DND-41 (cell line): ENCODE measurements at places on chromosomes 11 and 22.

GRCh38 chr11:11864803-11865202, 23.0 kb downstream of the USP47 start:
- DNase-seq = no peak

DNA sequence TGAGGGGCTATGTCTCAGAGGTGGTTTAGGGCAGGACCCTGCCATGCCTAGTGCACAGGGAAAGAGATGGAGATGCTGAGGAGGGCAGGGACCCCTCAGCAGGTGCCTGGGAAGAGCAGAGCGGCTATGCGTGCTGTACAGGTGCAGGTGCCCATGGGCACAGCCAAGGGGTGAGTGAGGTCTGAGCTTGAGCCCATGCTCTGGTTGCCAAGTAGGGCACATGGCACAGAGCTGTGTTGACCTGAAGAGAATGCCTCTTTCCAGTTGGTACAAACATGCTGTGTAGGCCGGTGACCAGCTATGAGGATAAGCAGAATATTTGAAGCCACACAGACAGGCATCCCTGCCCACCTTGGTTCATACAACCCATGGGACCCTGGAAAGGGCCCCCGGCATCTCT, 65.8 kb upstream of the NECTIN1 start:
- DNase-seq = no peak

DNA sequence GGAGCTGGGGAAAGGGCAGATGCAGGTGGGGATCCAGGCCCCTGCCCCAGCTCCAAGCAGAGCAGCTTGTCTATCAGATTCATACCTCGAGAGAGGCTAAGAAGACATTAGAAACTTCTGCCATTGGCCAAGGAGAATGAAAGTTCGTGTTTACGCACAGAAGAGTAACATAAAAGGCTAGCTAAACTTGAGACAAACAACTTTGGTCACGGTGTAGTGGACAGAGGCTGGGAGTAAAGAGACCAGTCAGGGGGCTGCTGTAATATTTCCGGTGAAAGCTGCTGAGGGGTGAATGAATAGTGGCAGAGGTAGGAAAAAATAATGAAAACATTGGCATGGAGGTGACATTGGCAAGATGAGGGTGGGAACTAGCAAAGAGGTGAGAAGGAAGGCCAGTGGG, 22.9 kb downstream of the PHF21B start:
- no peak for DNase-seq

DNA sequence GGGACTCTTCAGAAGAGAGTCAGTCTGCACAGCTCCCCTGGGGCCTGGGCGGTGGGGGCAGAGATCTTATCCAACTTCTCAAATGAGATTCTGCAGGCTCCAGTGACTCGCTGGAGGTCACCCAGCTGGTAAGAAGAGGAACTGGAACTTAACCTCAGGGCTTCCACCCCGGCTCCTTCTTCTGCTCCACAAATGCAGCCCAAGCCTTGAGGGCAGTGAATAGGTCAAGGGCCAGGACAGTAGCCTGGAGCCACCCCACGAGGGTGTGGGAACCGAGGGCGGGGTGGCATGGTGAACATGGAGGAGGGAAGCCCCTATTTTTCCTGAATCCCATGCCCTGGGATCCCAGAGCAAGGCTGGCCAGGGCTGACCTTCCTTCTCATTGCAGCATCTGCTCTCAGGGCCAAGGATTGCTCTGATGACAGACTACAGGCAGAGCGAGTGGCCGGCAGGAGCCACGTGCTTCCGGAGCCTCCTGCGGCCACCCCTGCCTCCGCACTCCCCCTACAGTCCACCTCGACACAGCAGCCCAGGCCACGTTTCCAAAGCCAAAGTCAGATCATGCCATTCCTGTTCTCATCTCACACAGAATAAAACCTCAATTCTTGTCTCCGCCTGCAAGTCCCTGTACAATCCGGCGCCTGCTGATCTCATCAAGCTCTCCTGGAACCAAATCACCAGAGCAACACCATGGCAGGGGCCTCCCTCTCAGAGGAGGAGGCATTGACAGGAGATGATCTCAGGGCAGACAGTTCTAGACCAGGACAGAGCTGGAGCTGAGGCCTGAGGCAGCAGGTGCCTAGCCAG, 21.1 kb upstream of the UPK3A start:
- peak; percentile 40 for DNase-seq

DNA sequence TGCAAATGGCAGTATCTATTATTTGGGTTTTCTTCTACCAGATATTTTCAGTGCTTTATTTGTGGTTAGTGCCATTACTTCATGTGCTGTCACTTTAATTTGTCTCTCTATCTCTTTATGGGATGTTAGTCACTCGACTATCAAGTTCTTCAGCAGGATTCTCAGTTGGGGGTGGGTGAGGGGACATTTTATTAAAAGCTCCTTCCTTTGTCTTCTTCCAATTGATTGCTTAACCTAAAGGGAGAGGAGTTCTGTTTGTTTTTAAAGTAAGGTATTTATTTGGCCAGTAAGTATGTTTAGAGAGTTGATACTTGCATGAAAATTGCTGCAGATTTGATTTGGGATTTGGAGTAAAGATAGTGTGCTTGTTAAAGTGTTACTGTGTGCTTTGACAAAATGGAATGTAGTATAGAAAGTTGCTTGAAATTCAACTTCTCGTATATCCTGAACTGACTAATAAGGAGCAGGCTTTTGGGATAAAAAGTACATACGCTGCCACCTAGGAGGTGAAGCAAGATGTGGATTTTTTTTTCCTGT, 10.3 kb downstream of the YAP1 start:
- no peak for DNase-seq

DNA sequence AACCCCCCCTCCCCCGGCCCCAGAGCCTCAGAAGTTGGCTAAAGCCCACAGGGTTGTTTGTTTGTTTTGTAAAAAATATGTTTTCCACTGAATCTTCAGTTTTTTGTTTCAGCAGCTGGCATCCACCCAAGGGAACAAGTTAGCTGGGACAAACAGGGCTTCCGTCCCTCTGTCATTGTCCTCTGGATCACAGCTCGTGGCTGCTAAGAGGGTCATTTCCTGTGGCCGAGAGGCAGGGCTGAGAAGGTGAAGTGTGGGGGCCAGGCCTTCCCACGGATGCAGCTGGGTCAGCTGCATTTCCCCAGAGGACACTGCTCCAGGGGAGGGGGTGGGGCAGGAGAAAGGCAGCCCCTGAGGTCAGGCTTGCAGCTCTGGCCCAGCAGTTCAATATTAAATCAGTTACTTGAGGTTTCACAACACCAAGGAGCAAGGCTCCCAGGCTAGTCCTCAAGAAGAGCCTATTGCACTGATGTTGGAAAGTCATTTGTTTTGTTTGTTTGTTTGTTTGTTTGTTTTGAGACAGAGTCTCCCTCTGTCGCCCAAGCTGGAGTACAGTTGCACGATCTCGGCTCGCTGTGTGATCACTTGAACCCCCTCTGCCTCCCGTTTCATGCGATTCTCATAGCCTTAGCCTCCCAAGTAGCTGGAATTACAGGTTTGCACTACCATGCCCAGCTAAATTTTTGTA, 34.4 kb upstream of the SMTN start:
- DNase-seq = no peak

DNA sequence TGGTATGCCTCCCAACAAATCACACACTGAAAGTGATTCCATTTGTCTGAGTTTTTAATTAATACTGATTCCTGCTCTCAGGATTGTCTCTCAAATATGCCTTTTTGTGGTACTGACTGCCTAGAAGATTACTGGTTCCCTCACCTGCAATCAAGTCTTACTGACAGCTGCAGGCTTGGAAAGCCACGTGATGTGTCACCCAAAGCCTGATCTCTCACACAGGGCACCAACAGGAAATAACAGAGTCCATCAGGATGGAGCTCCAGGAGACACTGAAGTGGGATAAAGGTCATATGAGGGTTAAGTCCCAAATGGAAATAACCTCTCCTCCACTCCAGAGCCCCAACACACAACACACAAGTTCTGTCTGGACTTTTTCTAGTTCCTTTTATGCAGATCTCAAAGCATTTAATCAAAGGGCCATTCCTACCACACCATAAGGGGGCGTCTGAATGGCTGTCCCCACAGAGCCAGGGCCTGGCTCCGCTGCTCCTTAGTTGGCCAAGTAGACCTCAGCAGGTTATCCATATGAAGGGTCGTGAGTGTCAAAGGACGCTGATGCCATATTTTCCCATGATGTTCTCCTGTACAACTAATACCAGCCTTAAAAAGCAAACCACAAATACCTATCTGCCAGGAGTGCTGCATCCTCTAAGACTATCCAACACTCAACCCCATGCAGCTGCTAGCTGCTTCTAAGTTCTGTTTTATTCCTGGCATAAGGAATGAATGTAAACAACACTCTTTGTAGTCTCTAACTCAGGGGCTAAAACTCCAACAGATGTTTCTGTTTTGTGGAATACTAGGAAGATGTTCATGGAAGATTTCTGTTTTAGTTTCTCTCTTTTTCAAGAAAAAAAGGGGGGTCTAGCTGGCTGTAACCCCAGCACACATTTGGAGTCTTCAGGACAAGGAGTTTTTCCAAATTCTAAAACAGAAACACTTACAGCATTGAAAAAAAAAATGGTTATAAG, 13.0 kb downstream of the SCUBE2 start:
- DNase-seq = no peak

DNA sequence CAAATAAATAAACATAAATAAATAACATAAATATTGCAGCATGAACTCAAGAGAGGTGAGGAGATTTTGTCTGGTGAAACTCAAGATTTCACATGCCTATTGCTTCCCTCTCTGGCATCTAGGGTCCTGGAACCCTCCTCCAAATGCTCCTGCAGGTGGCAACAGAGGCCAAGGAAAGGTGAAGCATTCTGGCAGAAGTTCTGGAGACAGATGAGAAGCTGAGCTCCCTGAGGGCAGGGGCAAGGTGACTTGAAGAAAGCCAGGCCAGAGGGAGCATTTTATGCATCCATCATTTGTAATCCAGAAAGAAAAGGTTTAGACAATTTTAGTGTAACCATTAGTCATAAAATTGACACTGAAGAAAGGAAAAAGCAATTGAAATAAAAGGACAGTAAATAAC, 64.9 kb downstream of the ENDOD1 start:
- DNase-seq = peak; percentile 27

GRCh38 chr11:48006301-48006992, 26.1 kb downstream of the PTPRJ start:
- DNase-seq = no peak
